Breast epithelium (tissue), 4 donors: ENCODE measurements at places on chromosomes 6 and 20. TPM values are rescaled to one million over a fixed set of nuclear protein-coding genes. Genes with fewer than 3 reads are reported as not detected.

Gene NTSR1
- not detected for total RNA-seq

Gene GPSM3
- total RNA-seq, result 8.2 TPM

Gene LY6G5C
- 0.33 TPM for total RNA-seq

Gene TREM1
- 1.3 TPM for total RNA-seq

Gene CST4
- total RNA-seq, result not detected

Gene SPINT4
- total RNA-seq, result not detected

Gene POU5F1
- total RNA-seq, result 0.98 TPM

Gene TDRD6
- total RNA-seq, result 1.1 TPM

Gene PAK5
- not detected for total RNA-seq
